ENCODE measurements at places on chromosomes 4 and X. TPM values are rescaled to one million over a fixed set of nuclear protein-coding genes. Genes with fewer than 3 reads are reported as not detected.

The TCEAL2 gene
- total RNA-seq, result not detected

The DRP2 gene
- 2.3 TPM for total RNA-seq

The AFAP1 gene
- 53.7 TPM for total RNA-seq

The MAGEA1 gene
- total RNA-seq, result not detected
